ENCODE measurements at places on chromosomes 5 and 9.

DNA sequence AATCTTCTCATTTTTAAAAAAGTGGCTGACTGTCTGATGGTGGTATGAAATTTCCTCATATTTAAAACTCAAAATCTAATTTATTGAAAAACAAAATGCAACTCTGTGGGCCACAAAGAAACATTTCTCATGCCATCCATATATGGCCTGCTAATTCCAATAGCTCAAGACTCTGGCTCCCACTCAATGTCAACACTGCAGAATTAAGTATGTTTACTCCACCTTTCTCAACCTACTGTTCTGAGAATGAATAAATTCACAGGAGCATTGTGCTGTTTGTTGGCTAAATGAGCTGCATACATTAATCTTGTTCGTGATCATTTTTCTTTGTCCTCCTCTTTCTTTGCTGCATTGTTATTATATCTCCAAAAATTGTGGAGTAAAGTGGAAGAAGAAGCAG lies 79.5 kb upstream of the GABRG2 start:
- no peak for DNase-seq

DNA sequence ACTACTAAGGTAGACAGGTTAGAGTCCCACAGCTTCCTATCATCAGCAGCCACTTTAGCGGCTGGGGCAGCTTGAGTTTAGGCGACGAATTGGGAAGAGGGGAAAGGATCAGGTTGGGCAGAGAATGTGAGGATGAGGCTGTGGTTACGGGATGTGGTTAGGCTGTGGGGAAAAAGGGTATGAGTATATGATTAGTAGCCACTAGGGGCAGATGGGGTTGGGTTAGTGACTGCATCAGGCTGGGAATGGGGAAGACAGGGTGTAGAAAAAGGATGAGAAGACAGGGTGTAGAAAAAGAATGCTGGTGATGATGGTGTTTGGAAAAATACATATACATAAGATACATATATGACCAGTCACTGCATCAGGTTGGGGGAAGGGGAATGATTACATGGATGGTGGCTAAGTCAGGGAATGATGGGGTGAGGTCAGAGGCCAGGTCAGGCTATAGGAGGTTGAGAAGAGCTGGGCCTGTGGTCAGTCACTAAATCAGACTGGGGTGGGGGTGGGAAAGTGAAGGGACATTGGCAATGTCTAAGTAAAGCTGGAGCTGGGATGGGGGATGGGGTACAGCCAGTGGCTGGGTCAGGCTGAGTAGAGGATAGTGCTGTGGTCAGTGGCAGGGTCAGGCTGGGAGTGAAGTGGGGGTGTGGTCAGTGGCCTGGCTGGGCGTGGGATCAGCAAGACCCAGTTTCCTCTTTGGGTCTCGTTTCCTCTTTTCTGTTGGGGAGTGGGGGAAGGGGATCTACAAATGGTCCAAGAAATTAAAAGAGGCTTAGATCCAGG lies 2.1 kb downstream of the TLN1 start:
- no peak for DNase-seq

- no peak for DNase-seq
Measured at GRCh38 chr9:70924380-70924779, 197.0 kb downstream of the TRPM3 start.

GRCh38 chr5:92652756-92653155 lies 928.3 kb downstream of the NR2F1-AS1 start:
- peak; percentile 6 for DNase-seq

DNA sequence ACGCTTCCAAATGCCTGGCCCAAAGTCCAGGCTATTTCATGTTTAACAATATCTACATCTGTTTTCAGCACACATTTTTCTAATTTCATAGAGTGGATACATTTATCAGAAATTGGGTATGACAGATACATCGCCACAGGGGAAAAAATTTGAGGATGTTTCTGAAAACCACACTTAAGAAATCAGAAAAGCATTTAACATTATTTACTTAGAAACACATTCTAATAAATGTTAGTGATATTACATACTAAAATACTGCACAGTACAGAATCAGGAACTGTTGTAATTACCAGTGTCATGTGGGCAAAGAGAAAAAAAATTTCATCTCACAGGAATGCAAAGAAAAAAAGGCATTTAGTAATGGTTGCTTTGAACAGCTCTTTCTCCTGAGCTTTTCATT lies 310.5 kb upstream of the KIF2A start:
- no peak for DNase-seq

GRCh38 chr5:87079219-87079618 lies 188.5 kb upstream of the RASA1 start:
- no peak for DNase-seq
